ENCODE measurements at places on chromosomes 7 and 10. TPM values are rescaled to one million over a fixed set of nuclear protein-coding genes. Genes with fewer than 3 reads are reported as not detected.

Gene CRYGN
- not detected for total RNA-seq

DNA sequence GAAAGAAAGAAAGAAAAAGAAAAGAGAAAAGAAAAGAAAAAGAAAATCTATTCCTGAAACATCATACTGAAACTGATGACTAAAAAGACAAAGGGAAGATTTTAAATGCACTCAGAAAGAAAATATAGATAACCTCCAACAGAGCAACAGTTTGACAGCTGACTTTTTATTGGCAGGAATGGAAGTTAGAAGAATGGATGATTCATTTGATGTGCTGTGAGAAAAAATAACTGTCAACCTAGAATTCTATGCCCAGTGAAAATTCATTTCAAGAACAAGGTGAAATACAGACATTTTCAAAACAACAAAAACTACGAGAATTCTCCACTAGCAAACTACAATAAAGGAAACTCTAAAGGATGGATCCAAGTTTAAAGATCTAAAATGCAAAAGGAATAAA lies 50.5 kb upstream of the HSPA12A start:
- H3K36me3 ChIP-seq: no peaks in the 10 kb centered on the region
- peak; percentile 67 for ATAC-seq
- H3K4me3 ChIP-seq: no peak overlapping the region

DNA sequence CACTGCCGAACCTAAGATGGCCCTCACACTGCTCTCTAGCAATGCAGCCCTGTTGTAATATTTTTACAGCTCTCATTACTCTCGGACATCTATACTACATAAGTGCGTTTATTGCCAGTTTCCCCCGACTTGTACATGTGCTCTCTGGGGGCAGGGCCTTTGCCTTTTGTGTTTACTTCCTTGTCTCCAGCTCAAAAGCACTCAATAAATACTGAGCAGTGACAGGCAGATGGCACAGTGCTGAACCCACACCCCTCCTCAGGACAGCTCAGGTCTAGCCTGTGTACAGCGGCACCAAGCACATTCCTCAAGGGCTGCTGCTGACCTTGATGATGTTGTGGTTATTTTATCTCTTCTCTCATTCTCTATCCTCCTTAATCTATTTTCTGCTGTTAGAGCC lies 68.0 kb upstream of the ELMO1 start:
- H3K27me3 ChIP-seq: peaks cover 12% of the 10 kb centered on the region
- no peak overlapping the region for H3K27ac ChIP-seq
- no peaks in the 10 kb centered on the region for H3K36me3 ChIP-seq
- no peaks in the 10 kb centered on the region for H3K4me1 ChIP-seq
- H3K4me3 ChIP-seq: no peak overlapping the region

- no peaks in the 10 kb centered on the region for H3K4me1 ChIP-seq
- no peaks in the 10 kb centered on the region for H3K27me3 ChIP-seq
- no peaks in the 10 kb centered on the region for H3K36me3 ChIP-seq
- no peak for ATAC-seq
- H3K27ac ChIP-seq: no peak overlapping the region
- no peak overlapping the region for H3K4me3 ChIP-seq
Observed at GRCh38 chr7:71486856-71487628, 355.1 kb downstream of the GALNT17 start.
